ENCODE measurements at places on chromosomes 7 and 10.

- DNase-seq = no peak
Measured at GRCh38 chr7:105578496-105578895, 2.8 kb downstream of the EFCAB10 start.

DNA sequence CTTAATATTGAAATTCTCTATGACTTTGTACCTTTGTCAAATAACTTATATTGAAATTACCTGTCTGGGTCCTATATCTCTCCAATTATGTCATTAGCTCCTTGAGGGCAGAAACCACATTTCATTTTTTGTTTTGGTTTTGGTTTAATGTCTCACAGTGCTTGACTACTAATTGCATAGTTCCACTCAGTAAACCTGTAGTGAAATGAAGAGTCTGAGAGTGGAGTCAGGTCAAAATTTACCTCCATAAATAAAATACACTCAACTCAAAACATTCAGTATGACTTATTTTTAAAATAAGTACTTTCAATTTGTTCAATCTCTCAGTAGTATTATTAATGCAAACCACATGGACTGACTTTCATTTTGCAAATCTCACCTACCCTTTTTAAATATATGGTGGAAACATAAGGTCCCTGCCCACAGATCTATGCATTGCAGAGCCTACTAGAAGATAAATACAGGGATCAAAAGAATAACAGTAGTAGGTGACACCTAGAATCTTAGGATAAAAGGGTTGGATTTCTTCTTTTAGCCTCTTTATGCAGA, 32.5 kb downstream of the PDE1C start:
- DNase-seq = no peak

GRCh38 chr10:33657913-33658312, 323.4 kb upstream of the NRP1 start:
- DNase-seq = no peak

DNA sequence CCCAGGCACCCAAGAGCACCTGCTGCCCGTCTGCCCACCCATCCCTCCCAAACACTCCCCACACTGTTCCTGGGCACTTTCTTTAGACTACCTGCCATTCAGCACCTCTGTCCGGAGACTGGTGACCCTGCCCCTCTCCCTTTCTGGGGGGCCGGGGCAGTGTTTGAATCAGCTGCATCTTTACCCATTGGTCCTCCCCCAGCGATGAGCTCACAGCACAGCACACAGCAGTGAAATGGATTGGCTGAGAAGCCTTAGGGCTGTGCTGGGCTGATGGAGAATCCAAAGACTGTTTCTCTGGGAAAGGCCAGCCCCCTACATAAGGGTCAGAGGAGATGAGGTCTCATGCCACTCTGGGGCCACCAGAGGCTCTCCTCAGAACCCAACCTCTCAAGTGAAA, 40.2 kb downstream of the VWA2 start:
- no peak for DNase-seq

DNA sequence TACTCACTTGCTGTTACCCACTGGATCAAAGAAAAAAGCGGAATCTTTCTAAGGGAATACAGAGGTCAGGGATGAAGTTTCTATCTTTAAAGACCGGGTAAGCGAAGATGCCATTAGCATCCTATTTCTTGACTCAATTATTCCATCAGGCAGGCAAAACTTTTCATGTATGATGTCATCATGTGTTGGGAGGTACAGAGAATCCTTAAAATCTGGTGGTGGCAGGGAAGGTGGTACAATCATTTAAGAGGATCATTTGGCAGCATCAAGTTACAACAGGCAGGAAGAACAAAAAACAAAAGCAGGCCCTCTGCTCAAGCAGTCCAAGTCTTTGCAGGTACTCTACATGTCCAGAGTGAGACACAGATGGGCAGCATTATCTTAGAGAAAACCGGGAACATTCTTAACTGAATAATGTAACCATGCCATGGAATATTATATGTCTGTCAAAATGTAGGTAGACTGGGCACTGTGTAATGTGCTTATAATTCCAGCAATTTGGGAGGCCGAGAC, 3.8 kb downstream of the URGCP start:
- no peak for DNase-seq

- DNase-seq = no peak
Measured at GRCh38 chr7:136655414-136655813, 213.0 kb upstream of the CHRM2 start.

All from NCI-H446 (cell line).